ENCODE measurements at places on chromosomes 11 and 22.

DNA sequence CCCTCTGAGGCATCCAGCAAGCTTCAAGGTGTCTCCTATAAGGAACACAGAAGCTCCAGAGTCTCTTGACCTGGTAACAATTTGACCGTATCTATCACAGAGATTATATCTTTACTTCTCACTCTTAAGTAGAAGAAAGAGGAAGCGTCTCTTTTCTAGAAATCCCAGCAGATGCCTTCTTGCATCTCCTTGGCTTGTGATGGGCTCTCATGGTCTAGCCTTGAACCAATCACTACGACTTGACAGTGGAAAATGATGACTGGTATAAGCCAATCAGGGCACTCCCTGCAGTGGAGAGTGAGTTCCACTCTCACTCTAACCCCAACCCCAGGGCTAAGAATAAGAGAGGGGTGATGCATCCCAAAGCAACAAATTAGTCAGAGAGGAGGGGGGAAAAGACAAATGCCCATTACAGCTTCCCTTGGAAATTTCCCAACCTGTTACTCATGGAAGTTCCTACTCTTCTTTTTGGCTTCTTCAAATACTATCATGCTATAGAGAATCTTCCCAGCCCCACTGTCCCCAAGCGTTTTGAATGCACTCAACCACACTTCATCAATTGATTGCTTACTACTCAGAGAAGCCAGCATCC, 293.5 kb downstream of the MN1 start:
- DNase-seq: no peak

DNA sequence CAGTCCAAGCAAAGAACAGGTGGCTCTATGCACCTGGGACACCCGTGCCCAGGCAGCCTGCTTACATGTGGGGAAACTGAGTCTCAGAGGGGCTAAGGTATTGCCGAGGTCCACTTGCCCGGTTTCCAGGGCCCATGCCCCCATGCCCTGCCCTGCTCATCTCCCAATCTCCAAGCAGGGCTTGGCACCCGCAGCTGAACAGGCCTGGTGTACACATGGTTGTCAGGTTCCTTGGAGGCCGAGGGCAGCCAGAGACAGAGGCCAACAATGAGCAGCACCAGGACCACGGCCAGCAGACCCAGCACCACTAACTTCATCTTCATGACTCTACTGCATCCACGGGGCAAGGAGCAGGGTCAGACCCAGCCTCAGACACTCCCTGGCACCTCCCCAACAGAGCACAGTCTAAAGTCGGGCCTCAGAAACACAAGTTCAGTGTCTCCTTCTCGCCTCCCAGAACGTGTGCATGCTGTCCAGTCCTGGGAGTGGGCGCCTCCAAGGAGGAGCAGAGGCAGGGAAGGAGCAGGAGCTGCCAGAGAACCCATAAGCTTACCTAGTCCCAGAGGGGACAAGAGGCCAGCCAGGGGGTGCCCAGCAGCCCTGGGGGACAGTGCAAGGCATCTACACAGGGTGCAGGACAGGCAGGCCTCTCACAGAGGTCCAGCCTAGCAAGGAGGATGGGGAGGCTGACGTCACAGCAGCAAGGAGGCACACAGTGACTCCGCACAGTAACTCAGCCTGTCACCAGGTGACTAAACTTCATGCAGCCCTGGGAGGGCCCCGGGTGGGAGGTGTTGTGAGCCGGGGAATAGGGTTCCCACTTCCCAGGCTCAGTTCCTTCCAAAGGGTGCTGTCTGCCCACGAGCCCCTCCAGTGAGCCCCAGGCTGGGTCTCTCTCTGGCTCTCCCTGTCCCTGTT, 20.2 kb upstream of the RGL4 start:
- no peak for DNase-seq

- DNase-seq: no peak
Observed at GRCh38 chr22:33570110-33570509, 350.2 kb downstream of the LARGE1 start.

DNA sequence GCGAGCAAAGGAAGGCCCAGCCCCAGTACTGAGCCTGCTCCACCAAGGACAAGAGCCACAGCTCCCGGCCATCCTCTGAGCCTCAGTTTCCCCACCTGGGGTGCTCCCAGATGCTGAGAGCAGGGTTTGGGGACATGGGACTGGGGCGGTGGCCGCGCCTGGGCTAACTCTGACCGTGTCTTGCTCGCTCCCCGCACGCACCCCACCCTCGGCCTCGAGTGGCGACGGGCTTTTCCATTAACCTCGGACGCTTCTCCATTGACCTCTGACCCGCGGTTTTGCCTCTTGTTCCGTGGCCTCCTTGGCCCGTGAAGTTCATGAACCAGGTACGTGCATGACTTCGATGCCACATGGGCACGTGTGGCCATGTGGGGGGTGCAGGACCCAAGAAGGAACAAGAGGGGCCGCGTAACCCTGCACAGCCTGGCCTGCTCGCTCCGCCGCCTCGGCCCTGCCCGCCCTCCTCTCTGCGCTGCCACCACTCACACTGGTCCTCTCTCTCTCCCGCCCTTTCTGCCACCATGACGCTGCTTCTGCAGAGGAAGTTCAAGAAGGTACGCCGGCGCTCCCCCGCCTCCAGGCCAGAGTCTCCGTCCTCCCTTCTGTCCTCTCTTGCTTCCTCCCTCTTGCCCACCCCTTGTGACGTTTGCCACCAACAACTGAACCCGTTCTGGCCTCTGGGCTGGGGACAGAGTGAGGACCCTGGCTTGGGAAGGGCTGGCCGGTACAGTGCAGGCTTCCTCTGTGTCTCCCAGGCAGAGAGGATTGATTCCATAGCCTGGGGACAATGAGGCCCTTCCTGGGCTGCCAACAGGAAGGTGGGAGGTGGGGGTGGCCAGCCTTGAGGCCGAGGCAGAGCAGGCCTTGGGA, 6.9 kb downstream of the TNNT3 start:
- DNase-seq: no peak
